Activated T-cell treated with anti-CD3 and anti-CD28 coated beads for 24 hours (primary cell): ENCODE measurements at places on chromosomes 11 and 22.

GRCh38 chr11:32311346-32312065, 123.8 kb downstream of the WT1 start:
- DNase-seq, result no peak

DNA sequence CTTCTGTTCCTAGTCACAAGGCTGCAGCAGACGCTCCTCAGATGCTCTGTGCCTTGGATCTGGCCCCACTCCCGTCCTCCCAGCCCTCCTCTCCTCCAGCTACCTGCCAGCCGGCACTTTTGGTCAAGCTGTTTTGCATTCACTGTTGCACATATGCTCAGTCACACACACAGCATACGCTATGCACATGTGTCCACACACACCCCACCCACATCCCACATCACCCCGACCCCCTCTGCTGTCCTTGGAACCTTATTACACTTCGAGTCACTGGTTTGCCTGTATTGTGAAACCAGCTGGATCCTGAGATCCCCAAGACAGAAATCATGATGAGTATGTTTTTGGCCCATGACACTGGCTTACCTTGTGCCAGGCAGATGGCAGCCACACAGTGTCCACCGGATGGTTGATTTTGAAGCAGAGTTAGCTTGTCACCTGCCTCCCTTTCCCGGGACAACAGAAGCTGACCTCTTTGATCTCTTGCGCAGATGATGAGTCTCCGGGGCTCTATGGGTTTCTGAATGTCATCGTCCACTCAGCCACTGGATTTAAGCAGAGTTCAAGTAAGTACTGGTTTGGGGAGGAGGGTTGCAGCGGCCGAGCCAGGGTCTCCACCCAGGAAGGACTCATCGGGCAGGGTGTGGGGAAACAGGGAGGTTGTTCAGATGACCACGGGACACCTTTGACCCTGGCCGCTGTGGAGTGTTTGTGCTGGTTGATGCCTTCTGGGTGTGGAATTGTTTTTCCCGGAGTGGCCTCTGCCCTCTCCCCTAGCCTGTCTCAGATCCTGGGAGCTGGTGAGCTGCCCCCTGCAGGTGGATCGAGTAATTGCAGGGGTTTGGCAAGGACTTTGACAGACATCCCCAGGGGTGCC, 109.8 kb downstream of the BCR start:
- peak; percentile 37 for DNase-seq

- no peak for DNase-seq
Measured at GRCh38 chr11:22162756-22163155, 30.1 kb upstream of the ANO5 start.

GRCh38 chr11:14519597-14519916, 629 bp downstream of the PSMA1 start:
- DNase-seq, result no peak

DNA sequence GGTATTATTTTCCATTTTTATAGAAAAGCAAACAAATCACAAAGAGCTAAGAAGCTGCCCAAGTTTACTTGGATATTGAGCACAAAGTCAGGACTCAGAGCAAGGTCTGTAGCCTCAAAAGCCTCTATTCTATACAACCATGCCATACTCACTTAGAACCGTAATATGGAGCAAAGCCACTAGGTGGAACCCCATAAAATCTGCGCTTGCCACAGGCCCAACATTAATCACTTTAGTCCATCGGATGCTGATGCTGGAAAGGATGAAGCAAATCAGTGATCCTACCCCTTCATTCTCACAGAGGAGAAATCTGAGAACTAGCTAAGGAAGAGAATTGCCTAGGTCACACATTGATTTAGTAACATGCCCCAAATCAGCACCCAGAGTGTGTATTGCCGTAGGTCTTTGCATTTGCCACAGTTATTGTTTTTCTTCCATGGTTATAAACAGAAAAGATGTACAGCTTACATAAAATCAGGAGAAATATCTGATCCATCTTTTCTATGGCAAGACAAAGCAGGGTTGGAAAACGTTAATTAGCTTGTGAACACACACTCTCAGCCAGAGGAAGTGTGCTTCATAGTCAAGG, 56.7 kb upstream of the RAB38 start:
- DNase-seq, result peak; percentile 8

DNA sequence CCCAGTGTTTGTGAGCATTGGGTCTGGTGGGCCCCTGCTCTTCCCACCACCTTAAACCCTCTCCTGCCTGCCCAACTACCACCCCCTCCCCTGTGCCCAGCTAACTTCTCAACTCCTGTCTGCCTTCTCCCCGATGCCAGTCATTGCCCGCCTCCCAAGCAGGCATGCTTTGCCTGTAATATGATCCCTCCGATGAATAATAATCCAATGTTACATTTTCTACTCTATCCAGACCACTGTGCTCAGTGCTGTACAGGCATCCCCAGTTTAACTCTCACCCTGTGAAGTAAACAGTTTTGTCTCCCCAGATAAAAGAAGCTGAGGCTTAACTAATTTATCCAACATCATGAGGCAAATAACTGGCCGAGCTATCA, 35.5 kb upstream of the OLFML1 start:
- no peak for DNase-seq

DNA sequence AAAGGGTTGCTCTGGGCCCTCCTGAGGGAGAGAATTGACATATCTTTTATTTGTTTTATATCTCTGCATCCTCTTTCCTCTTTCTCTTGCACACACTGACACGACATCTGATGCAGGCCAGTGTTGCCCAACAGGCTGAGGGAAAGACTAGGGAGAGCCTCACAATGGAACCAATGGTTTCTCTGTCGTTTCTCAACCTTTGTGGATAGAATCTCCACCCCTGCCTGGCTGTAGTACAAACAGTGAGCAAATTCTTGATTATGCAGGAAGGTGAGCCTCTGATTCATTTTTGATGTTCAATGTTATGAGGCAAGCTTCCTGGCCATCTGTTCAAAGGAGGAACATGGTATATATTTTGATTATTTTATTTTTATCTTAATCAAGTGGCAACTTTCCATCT, 49.8 kb upstream of the PLET1 start:
- DNase-seq, result no peak

DNA sequence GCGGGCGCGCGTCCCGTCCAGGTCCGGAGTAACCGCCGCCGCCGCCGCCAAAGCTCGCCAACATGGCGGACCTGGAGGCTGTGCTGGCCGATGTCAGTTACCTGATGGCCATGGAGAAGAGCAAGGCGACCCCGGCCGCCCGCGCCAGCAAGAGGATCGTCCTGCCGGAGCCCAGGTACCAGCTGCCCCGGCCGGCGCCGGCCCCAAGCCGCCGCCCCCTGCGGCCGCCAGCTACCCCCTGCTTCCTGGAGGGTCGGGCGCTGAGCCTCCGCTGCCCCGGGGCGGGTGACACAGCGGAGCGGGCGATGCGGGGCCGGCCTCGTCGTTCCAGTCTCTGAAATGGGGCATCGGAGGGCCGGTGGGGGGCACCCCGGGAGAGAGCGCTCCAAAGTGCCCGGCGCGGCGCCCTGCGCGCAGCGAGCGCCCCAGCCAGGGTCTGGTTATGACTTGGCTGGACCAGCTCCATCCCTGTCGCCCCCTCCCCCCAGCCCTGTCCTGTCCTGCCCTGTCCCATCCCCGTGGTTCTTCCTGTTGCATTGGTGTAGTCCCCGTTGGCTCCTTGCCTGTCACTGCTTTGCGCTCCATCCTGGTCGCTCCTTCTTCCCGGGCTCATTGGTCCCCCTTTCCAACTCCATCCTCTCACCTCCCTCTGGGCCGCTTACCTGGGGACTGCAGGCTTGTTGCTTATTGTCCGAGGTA, 653 bp downstream of the GRK3 start:
- no peak for DNase-seq

- no peak for DNase-seq
Measured at GRCh38 chr11:116234989-116235568, 537.7 kb downstream of the BUD13 start.

DNA sequence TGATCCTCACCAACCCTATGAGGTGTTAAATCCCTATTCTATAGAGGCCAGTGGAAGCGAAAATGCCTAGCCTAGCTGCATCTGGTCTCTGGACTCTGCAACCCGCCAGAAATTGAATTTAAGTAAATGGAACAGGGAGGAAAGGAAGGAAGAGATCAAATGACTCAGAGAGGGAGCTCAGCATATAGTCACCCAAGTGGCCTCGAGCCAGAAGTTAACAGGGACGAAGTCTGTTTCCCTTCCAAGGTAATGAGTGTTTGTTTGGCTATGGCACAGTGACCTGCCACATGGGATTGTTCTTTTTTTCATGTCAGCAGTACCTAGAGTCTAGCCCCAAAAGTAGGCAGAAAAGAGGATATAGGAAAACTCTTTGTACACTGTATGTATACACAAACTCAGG, 66.3 kb downstream of the PAK1 start:
- no peak for DNase-seq
